NCI-H1092 (cell line): ENCODE measurements at places on chromosomes 13 and 19.

DNA sequence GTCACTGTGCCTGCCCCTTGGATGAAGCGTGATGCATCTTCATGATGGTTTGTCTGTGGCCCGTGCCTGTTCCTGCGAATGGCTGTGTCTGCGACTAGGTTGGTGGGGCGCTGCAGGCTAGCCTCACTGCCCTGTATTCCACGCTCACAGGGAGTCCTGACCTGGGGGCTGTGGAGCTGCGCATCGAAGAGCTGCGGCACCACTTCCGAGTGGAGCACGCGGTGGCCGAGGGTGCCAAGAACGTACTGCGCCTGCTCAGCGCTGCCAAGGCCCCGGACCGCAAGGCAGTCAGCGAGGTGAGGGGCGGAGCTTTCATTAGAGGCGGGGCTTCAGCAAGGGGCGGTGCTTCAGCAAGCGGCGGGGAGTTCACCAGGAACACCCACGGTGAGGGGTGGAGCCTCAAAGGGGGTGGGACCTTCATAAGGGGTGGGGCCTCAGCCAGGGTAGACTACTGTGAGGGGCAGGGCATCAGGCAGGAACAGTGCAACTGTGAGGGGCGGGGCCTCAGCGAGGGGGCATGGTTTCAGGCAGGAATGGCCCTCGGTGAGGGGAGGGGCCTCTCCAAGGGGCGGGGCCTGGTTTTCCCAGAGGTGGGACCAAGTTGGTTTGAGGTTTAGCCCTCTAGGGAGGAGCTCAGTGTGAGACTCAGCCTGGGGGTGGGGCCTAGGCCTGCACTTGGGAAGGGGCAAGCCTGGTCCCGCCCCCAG lies 17.2 kb downstream of the PKN1 start:
- DNase-seq, result no peak

GRCh38 chr13:75607447-75607846 lies 28.7 kb upstream of the LMO7 start:
- DNase-seq, result no peak

- peak; percentile 77 for DNase-seq
Observed at GRCh38 chr13:104143760-104144416, 1077.7 kb upstream of the SLC10A2 start.

DNA sequence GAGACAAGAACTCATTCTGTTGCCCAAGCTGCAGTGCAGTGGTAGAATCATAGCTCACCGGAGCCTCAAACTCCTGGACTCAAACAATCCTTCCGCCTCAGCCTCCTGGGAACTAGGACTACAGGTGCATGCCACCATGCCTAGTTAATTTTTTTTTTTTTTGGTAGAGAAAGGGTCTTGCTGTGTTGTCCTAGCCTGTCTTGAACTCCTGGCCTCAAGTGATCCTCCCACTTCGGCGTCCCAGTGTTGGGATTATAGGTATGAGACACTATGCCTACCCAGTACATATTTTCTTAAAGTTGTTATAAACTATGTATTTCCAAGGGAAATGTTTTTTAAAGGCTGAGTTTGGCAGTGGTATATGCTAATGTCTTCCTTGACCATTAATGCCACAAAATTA lies 412.6 kb downstream of the KLF12 start:
- DNase-seq, result no peak

- no peak for DNase-seq
Observed at GRCh38 chr13:80530191-80530590, 189.3 kb upstream of the SPRY2 start.

DNA sequence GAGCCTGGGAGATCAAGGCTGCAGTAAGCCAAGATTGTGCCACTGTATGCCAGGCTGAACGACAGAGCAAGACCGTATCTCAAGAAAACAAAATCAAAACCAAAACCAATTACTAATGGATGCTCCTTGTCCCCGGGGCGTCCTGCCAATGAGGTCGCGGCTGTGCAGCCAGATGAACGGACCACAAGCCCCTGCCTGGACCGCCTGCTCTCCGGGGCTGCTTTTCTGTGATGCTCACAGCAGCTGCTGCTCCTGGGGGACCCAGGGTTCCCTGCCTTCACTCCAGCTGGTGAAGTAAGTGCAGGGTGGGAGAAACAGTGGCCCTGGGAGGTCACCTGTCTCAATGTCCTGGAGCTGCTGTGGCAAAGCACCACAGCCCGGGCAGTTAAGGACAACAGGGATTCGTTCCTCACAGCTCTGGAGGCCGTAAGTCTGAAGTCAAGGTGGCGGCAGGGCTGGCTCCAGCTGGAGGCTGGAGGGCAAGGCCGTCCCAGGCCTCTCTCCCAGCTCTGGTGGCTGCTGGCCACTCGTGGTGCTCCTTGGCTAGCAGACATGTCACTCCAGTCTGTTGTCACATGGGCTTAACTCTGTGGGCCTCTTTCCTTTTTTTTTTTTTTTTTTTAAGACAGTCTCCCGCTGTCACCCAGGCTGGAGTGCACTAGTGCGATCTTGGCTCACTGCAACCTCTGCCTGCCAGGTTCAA lies 10.1 kb downstream of the COPE start:
- no peak for DNase-seq

DNA sequence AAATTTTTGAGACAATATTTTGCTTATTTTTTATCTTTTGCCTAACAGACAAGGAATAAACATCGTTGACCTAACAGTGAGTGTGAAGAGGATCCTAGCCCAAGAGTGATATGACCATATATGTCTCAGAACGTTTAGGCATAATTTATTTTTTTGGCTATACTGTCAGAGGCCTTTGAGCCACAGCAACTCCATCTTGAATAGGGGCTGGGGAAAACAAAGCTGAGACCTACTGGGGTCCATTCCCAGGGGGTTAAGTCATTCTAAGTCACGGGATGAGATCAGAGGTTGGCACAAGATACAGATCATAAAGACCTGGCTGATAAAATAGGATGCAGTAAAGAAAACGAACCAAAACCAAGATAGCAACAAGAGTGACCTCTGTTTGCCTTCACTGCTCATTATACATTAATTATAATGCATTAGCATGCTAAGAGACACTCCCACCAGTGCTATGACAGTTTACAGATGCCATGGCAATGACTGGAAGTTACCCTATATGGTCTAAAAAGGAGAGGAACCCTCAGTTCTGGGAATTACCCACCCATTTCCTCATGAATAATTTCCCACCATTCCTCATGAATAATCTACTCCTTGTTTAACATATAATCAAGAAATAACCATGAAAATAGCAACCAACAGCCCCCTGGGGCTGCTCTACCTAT lies 510.9 kb upstream of the PCDH9 start:
- no peak for DNase-seq

DNA sequence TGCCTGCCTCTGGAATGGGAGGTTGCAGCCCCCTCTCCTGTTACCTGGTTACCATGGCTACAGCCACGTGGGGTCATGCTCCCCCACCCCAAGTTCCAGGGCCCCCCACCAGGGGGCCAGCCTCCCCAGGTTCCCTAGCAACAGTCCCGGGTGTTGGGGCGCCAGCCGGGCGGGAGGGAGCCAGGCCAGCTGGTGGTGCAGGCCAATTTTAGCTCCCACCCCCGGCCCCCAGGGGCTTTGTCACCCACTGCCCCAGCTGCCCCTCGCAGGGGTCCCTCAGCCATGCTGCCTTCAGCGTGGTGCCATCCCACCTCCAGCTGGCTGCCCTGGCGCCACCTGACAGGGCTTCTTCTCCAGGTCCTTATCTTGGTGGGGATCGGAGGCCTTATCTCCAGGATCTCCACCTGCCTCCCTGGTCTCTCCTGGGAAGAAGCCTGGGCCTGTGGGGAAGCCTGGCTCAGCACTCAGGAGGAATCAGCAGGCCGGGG lies 3.0 kb downstream of the MARK4 start:
- no peak for DNase-seq

DNA sequence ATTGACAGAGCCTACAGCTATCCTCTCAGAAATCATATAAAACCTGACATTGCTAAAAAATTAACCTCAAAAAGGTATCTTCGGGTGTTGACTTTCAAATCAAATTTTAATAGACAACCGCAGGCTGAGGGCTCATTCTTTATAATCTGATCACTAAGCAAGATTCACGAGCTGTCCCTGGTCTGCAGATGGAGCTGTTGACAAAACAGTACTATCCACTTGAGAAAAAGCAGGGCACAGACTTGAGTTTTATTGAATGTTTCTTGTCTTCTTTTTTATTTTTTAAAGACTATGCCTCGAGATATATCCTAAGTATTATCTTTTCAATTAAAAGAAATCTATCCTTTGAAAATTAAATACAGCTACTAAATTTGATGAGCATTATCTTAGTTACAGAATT lies 540.5 kb downstream of the PCDH9 start:
- DNase-seq, result peak; percentile 39

GRCh38 chr13:86569974-86570373 lies 770.8 kb upstream of the SLITRK6 start:
- no peak for DNase-seq

DNA sequence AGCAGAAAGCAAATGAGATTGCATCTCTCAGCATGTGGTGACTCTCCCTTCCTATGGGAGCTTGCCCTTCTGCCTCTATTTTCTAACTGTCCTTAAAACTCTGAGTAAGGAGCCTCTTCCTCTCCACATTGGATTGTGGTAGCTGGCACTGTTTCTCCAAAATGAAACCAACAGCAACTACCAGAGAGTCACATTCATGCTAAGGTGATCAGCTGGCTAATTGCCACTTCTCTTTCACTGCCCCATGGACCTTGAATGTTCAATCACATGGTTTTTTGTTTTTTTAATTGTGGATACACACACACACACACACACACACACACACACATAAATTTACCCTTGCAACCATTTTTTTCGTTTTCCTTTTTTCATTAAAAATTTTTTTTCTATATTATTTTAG lies 154.7 kb upstream of the TSC22D1 start:
- DNase-seq, result peak; percentile 0

- DNase-seq, result no peak
Observed at GRCh38 chr13:40379196-40379595, 287.2 kb downstream of the FOXO1 start.

- DNase-seq, result no peak
Observed at GRCh38 chr13:79933389-79933788, 407.5 kb downstream of the SPRY2 start.

GRCh38 chr13:113506871-113507388 lies 16.4 kb upstream of the DCUN1D2 start:
- DNase-seq, result no peak

DNA sequence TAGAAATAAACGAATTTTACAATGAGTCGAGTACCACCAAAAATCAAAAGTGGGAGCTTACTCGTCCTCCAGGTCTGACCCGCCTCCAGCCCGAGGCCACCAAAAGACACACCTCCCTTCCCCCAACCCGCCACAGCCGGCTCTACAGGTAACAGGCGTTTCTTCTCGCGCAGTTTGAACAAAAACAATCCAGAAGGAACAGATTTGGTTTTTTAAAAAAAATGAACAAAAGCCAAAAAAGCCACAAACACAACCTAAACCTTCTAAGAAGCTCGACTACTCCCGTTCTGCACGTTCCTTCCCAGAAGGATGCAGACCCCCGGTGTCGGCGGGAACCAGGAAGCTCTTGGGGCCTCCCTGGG lies 671 bp downstream of the ZDHHC20 start:
- DNase-seq, result peak; percentile 21

GRCh38 chr19:46366620-46367292 lies 19.9 kb downstream of the PPP5C start:
- no peak for DNase-seq

DNA sequence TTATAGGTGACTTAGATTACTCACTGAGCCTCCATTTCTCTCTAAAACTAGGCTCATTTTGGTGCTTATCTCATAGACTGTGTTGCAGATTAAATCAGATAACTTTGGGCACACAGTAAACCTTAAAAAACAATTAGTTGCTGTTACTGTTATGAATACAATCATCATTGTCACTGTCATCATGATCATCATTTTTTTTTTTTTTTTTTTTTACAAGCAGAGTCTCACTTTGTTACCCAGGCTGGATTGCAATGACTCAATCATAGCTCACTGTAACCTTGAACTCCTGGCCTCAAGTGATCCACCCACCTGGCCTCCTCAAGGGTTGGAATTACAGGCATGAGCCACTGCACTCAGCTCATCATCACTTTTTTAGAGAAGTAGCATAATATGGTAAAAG lies 60.0 kb downstream of the VWA8 start:
- no peak for DNase-seq

DNA sequence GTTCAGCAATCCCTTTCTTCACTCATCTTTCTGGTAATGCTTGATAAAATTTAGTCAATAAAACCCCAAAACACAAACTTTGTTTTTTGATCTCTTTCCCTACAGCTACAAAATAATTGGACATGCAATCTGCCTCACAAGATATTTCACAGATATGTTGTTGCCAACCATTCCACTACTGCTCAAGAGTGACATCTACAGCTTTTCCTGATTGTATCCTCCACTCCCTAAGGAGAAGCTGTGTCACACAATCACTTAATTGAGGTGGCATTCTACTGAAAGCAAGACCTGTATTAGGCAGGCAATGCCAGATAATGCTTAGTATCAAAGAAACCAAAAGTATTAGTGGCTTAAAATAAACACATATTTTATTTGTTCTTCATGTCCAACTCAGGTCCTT lies 1646.2 kb upstream of the SPRY2 start:
- no peak for DNase-seq

- DNase-seq, result no peak
Observed at GRCh38 chr19:37348060-37348459, 22.8 kb upstream of the ZNF527 start.

GRCh38 chr13:75307370-75307949 lies 174.5 kb downstream of the TBC1D4 start:
- DNase-seq, result no peak

DNA sequence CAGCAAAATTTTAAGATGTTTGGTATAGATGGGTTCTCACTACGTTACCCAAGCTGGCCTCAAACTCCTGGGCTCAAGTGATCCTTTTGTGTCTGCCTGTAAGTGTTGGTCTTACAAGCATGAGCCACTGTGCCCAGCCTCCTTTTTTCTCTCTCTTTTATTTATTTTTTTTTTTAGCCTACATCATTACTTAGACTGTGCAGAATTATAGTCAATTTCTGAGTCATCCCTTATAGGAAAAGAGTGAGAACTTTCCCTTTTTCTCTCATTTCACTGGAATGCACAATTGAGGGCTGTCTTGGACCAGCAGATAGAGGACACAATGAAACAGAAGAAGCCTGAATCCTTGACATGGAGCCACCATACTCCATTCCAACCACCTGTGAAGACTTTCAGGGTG lies 13.3 kb downstream of the TSKS start:
- no peak for DNase-seq

DNA sequence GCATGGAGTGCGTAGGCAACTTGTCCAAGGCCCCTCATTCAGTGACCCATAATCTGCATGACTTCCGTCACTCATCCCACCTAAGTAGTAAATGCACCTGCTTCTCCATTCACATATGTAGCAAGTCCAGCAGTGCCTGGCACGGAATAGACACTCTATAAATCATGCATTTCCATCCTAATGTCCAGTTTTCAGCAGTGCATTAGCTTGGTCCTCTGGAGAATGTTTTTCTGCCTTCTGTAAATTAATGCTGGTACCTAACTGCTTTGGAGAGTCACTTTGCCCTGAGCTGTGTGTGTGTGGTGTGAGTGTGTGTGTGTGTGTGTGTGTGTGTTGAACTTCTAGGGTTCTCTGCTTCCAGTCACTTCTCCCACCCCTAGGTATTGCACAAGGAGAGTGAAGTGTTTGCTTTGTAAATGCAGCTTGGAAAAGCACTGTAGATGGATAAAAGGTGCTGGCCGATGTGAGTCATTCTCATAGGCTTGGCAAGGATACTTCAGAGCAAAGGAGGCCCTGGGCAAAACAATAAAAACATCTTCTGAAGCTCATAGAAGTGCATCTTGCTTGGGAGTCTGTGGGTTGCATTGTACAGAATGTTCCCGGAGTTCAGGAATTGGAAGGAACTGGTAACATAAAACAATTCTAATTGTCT lies 181.8 kb downstream of the KATNAL1 start:
- DNase-seq, result no peak
